ENCODE measurements at places on chromosomes 6 and 20.

DNA sequence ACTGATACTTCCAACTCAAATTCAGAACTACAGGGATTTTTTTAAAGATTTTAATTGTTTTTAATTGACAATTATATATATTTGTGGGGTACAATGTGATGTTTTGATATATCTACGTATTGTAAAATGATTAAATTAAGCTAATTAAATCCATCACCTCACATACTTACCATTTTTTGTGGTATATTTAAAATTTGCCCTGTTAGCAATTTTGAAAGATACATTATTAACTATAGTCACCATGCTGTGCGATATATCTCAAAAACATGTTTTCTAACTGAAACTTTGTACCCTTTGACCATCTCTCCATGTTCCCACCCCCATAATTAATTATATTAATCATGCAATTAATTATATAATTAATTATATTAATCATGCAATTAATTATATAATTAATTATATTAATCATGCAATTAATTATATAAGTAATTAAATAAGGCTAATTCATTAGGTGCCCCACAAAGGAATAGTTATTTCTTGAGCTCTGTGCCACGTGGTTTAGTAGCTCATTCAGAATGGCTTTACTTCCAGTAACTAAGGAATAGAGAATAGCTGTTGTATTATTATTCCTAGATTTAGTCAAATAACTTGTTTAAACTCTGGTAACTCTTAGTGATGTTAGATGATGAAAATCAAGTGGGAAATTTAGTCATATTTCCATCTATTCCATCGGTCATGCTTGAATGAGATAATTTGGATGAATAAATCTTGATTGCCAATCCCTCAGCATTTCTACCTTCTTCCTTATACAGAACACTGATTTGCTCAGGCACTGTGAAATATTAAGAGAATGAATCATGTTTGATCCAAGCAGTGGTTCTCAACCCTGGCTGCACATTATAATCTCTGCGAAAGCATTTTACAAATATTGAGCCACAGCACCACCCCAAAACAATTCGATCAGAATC is 25.1 kb downstream of the LOC128125822 start:
- DNase-seq = no peak

GRCh38 chr6:16991981-16992629 is 109.7 kb upstream of the STMND1 start:
- DNase-seq = no peak

GRCh38 chr20:35327074-35327976 is 35.1 kb upstream of the FAM83C start:
- DNase-seq = no peak

DNA sequence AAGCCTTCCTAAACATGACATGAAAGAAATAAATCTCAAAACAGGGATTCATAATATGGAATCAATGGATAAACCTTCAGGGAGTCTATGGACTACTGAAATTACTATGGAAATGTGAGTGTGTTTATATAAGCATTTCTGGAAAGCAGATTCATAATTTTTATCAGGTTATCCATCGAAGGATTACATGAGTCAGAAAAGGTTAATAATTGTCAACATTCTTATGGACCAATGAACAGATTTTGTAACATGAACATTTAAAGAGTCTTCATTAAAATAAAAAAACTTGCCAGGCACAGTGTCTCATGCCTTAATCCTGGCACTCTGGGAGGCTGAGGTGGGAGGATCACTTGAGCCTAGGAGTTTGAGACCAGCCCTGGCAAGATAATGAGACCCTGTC is 84.8 kb downstream of the AHI1 start:
- DNase-seq = no peak

DNA sequence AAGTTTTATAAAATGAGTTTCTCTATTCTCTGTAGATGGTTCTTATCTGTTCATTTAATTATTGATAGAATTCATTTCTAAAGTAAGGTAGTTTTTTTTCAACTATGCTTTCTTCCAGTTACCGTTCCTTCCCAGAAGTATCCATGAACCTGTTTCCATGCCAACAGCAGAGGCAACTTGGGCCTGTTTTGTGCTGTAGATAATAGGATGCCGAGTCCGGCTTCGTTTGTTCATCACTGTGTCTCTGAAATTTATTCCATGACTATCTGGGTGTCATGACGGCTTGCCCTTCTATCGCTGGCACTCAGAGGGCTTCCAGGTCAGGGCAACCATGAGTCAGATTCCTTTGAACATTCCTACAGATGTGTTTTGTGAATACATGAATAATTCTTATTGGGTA is 190.4 kb downstream of the SYNDIG1 start:
- DNase-seq = no peak

DNA sequence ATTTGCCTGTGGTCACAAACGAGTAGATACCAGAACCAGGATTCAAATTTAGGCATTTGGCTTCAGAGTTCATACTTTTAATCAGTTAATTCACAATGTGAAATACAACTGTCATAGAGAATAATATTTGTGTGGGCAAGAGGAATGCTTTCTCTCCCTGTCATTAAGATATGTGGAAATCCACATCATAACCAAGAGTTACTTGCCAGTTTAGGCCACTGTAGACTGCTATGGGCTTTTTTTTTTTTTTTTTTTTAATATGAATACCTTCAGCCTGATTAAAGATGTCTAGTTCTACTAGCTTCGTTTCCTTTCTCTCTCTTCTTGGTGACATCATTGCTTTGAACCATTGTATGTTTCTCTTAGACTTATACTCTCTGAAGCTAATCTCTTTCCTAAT is 244.9 kb downstream of the ZFAND3 start:
- no peak for DNase-seq

DNA sequence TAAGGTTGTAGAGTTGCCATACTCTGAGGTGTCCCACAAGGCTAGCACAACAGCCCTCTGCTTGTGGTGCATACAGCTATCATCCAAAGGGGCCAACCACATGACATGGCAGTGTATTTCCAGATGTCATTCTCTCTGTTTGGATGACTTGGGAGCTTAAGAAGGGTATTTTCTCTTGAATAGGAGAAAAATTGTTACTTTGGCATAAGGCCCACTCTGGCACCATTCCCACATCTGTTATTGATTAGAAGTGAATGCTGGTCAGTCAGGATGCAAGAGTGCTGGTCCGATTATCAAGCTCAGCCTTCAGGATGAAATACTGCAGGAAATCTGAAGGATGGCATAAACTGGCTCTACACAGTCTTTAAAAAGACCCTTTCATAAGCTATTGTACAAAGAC is 83.6 kb upstream of the C20orf144 start:
- DNase-seq = no peak

DNA sequence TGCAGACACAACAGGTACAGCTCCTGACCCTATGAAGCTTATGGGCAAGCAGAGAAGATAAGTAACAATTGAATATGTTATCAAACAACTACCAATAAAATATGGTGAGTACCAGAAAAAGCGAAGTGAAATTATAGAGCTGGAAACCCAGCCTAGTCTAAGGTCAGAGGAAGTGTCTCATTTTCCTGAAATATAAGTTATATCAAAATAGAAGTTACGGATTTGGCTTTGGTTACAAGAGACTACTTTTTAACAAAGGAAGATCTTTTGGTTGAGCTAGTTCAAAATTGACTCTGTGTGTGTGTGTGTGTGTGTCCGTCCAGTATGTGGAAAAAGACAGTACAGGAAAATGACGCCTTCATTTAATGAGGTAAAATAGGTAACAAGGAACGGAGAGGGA is 8.9 kb downstream of the STX11 start:
- peak; percentile 86 for DNase-seq

GRCh38 chr6:99940582-99940981 is 53.4 kb downstream of the MCHR2 start:
- no peak for DNase-seq

DNA sequence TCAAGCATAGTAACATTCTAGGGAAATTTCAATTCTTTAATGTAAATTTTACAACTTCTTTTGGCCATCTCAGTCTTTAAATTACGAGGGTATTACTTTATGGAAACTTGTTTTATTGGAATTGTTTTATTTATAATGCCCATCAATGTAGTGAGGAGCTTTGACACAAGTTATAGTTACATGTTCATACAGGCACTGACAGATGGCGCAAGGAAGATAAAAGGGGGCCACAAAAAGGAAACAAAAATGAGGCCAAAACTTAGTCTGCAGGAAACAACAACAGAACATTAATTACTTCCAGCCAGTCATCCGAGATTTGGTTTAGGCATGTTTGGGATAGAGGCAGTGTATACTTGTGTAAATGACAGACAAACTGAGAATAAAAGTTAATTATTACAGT is 18.3 kb downstream of the SESN1 start:
- DNase-seq = no peak

DNA sequence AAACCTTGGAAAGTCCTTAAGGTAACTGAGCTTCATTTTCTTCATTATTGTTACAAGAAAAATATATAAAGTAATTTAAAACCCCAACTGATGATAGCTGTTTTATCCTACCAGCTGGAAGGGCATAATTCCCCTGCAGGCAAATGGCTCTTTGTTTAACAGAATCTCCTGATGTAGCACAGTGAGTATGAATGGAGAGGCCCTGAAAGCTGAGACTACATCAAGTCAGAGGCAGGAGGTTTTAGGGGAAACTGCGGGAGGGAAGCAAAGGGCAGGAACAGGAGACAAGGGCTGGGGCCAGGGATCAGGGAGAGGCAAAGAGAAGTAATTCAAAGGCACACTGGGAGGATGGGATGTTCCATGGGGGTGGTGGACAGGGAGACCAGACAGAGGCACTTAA is 119.0 kb upstream of the LRFN2 start:
- DNase-seq = no peak

GRCh38 chr20:40275738-40276137 is 413.3 kb downstream of the MAFB start:
- no peak for DNase-seq

GRCh38 chr6:69038841-69039240 is 403.8 kb downstream of the ADGRB3 start:
- no peak for DNase-seq

- DNase-seq = no peak
These were observed at the start of gene EGFL8 for GRCh38 chr6:32164295-32164694. Gene EGFL8 (plus strand): TSS chr6:32164595. CDS start chr6:32166166, 1,571 bp downstream.

GRCh38 chr6:5121479-5121878 is 36.3 kb downstream of the PPP1R3G start:
- peak; percentile 9 for DNase-seq

DNA sequence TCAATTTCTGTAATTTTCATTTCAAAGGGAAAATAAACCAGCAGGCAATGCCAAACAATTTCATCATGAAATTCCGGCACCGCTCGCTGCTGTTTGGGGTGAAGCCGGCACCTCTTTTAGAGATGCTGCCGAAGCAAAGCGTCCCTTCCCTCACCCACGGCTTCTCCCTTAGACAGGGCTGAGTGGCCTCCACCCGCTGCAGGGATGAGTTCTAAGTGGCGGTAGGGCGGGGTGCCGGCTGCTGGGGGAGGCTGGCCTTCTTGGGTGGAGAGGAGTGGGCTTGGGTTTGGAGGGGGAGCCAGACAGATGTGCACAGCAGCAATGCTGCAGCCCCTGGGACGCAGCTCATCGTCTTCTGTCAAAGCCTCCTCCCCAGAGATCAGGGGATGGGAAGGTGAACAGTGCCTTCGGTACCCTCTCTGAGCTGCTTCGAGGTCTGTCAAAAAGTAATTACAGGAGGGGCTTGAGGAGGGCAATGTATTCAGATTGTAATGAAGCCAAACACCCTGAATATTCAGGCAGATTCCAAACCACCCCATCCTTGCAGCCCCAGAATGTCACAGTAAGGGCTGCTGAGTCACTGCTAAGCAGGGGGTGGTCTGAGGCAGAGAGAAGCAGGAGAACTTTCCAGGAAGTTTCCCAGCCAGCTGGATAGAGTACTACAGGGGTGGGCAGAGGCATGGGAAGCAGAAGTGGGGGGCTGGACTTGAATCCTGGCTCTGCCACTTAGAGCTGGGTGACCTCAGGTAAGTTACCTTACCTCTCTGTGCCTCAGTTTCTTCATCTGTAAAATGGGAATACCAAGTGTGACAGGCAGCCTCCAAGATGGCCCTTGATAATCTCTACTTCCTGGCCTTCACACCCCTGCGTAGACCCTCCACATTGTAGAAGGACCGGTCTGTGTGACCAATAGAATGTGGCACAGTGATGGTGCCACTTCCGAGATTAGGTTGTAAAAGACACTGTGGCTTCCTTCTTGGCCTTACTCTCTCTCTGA is 96.6 kb downstream of the SULF2 start:
- no peak for DNase-seq

All from MV-4-11 (cell line).